ENCODE measurements at places on chromosomes 2 and 18.

- no peak for DNase-seq
These were observed 698.7 kb downstream of the TDRD15 start for GRCh38 chr2:21822505-21822904.

GRCh38 chr2:27809761-27810241 lies 38.3 kb downstream of the MRPL33 start:
- no peak for DNase-seq

DNA sequence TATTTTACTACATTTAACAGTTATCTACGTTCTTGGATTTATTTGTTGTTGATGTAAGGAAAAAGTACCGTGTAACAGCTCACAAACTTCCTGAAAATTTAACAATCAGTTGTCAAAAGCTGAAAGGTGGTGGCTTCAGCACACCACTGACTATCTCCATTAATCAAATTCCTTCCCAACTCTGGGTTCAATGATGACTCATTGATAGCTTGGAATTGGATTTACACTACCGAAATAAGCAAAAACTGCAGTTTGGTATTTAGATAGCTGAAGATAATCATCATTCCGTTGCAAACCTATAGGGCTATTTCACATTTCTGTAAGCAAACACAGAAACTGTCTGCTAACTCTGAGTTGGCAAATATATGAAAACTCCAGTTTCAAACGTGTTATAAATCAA lies 322.3 kb upstream of the TFPI start:
- no peak for DNase-seq

DNA sequence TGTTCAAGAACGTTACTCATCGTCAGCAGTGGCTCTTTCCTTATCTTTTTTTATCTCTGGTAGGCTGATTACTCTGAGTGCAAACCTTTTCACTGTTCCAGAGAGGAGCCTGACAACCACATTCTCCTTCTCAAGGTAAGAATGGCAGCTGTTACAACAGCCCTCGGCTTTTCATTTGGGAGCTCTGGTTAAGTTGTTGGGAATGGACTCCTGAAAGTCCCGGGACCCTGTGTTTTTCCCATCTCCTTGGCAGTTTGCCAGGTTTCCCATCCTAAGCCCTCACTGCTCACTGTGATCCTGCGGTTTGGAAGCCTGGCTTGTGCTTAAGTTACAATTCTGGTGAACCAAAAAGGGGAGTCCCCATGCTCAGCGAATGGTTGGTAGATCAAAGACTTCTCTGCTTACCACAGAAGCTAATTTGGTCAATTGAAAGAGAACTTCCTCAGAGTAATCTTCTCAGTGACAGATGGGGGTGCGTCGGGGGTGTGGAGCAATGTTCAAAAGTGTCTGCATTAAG lies 122.3 kb downstream of the LYPD6B start:
- DNase-seq: no peak

GRCh38 chr18:58547864-58548263 lies 81.0 kb downstream of the ALPK2 start:
- DNase-seq: no peak

DNA sequence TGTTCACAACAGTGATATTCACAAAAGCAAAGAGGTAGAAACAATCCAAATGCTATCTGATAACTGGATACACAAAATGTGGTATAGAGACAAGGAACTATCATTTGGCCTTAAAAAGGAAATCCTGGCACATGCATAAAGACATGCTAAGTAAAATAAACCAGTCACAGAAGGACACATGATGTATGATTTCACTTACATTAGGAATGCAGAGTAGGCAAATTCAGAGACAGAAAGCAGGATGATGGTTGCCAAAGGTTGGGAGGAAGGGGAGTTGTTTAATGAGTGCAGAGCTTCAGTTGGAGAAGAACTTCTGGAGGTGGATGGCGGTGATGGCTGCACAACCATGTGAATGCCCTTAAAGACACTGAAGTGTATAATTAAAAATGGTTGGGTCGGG lies 38.1 kb downstream of the ATP8B1 start:
- no peak for DNase-seq

GRCh38 chr2:23605236-23605635 lies 220.3 kb downstream of the KLHL29 start:
- DNase-seq: no peak

DNA sequence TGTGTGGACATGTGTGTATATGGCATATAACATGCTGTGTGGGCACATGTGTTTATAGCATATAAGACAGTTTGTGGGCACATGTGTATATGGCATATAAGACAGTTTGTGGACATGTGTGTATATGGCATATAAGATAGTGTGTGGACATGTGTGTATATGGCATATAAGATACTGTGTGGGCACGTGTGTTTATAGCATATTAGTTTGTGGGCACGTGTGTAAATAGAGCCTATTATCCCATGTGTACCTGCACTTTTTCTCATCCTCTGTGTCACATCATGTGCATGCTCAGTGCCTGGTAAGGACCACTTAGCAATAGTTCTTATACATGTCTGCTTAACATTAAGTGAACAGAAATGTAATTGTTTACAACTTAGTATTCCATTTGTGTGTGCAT lies 45.2 kb downstream of the TPO start:
- DNase-seq: no peak

DNA sequence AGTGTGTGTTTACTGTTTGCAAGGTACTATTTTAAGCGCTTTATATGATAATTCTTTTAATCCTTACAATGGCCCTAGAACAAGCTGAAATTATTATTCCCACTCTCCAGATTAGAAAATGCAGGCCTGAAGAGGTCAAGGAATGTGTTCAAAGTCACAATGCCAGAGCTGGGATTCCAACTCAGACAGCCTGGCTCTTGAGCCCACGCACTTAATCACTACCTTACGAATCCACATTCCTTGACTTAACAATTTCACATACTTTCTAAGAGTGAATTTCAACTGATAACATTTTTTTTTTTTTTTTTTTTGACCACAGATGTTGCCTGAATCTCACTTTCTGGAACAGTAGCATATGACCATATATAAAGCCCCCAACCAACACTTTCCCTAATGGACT lies 400.3 kb downstream of the NCKAP5 start:
- no peak for DNase-seq

Measured in stimulated activated CD4-positive, alpha-beta T cell treated with anti-CD3 and anti-CD28 coated beads, Interleukin-1b, Interleukin-23, amount 100 ng/mL, for 1 hour (primary cell).